ENCODE measurements at places on chromosomes 12 and 14.

- no peak for DNase-seq
Measured at GRCh38 chr14:49366416-49366815, 219.8 kb downstream of the RPS29 start.

DNA sequence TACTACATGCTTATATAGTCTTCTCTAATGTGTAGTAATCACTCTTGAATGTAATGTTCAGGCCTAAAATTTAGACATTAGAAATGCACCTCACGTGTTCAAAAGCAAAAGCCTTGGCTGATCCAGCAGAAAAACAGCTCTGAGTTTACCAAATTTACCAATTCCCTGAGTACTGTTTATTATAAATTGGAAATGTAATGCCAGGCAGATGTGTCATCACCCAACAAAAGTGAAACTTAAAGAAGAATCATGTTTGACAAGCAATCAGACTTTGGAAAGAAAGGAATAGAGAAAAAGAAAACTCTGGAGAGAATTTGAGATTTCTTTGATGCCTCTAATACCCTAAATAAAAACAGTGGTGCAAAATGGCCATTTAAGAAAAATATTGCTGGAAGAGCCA lies 26.5 kb upstream of the STRAP start:
- no peak for DNase-seq

DNA sequence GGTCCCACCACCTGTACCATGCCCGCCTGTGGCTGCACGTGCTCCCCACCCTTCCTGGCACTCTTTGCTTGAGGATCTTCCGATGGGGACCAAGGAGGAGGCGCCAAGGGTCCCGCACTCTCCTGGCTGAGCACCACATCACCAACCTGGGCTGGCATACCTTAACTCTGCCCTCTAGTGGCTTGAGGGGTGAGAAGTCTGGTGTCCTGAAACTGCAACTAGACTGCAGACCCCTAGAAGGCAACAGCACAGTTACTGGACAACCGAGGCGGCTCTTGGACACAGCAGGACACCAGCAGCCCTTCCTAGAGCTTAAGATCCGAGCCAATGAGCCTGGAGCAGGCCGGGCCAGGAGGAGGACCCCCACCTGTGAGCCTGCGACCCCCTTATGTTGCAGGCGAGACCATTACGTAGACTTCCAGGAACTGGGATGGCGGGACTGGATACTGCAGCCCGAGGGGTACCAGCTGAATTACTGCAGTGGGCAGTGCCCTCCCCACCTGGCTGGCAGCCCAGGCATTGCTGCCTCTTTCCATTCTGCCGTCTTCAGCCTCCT lies 1.1 kb downstream of the INHBE start:
- DNase-seq: no peak

DNA sequence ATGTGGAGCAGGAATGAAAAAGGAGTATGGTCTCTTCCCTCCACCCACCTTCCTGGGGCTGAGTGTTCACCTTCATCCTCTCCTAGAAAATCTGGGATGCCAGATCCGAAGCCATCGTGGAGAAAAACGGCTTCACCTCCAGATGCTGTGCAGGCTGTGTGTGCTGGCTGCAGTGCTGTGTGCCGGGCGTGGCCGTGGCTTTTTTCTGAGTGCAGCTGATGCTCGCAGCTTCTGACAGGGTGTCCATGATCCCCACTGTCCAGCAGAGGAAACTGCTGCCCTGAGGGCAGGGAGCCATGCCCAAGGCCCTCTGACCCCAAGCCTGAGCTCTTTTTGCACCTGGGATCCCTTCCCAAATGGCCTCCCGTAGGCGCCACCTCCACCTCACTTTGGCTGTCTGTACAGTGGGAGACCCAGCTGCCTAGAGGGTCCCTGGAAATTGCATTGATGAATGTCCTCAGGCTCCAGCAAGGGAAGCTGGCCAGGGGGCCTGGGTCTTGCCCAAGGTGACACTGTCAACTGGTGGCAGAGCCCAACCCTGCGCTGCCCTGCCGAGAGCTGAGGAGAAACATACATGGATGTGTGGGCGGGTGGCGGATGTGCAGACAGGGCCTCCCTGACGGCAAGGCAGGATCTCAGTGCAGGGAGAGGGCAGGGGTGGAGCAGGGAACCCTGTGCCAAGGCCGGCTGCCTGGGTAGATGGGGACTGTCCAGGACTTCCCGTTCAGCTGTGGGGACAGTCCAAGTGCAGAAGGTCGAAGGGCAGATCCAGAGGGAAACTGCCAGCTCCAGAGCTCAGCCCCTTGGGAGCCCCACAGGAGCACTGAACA lies 53.3 kb downstream of the BEGAIN start:
- DNase-seq: no peak

GRCh38 chr12:23640754-23641153 lies 308.7 kb downstream of the SOX5 start:
- no peak for DNase-seq

DNA sequence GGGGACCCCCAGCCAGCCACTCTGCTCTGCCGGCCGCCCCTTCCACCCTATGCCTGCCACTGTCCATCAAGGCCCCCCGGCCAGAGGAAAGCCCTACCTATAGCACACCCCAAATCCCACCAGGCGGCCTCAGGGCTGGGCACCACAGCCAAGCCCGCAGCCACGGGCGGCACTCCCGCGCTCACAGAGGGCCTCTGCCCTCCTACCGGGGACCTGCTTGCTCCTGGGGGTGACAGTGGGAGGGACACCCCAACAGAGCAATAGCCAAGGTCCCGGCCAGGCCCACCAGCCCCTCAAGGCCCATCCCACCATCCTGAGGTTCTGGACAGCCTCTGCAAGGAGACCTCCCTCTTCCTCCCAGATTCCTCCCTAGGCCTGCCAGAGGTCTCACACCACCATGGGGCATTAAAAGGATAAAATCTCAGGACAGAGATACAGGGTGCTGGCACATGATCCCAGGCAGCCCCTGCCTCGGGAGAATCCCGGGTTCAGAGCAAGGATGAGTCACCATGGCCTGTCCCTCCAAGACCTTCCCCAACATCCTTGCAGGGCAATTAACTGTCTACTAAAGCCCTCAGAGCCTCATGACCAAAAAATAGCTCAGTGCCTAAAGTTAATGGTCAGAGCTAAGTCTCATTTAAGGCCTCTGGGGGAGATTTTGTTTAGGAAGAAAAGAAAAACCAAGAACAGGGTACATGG lies 17.1 kb downstream of the CCDC85C start:
- no peak for DNase-seq

DNA sequence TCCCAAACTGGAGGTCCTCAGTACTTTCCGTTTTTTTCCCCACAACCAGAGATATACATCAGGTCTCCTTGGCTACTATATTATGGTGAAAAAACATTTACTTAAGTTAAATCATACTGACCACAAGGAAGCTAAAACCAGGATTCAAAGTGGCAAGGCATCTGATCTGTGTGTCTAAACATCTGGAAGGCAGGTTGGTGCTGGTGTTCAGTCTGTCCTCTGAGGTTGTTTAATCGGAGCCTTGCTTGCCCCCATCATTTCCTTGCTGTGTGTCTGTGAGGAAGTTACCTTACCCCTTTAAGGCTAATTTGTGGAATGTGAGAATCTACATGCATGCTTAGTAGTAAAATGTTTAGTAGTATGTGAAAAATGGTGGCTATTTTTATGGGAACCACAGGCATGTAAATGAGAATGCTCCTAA lies 75.6 kb downstream of the GALNT4 start:
- DNase-seq: no peak

GRCh38 chr12:62192903-62193250 lies 67.3 kb upstream of the USP15 start:
- no peak for DNase-seq

- DNase-seq: no peak
Measured at GRCh38 chr14:54652188-54652587, 85.3 kb downstream of the SAMD4A start.

- no peak for DNase-seq
Measured at GRCh38 chr14:49159081-49159480, 427.1 kb downstream of the RPS29 start.

DNA sequence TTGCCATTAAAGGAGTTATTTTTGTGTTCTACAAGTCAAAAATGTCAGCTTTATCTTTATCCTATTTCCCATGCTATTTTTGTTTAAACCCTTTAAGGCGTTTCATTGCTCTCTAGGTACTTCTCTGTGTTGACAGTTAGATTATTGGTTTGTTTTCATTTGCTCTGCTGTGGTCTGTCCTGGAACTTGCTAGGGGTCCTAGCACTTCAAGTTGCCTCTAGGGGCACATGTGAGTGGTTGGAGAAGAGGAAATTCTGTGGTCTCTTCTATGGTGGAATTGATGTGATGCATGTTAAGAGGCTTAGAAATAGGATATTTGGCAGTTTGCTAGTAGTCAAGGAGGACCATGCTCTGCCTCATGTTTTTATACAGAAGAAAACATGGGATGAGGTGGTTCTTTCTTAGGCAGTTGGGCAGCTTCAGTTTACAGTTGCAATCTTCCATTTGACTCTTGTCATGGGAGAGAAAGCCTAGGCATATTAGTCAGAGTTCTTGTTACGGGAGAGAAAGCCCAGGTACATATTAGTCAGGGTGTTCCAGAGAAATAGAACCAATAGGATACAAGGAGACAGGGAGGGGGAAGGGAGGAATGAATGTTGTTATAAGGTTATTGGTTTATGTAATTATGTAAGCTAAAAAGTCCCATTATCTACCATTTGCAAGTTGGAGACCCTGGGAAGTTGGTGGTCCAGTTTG lies 14.4 kb downstream of the TTLL5 start:
- DNase-seq: no peak

GRCh38 chr12:79155683-79156082 lies 291.1 kb downstream of the SYT1 start:
- no peak for DNase-seq

DNA sequence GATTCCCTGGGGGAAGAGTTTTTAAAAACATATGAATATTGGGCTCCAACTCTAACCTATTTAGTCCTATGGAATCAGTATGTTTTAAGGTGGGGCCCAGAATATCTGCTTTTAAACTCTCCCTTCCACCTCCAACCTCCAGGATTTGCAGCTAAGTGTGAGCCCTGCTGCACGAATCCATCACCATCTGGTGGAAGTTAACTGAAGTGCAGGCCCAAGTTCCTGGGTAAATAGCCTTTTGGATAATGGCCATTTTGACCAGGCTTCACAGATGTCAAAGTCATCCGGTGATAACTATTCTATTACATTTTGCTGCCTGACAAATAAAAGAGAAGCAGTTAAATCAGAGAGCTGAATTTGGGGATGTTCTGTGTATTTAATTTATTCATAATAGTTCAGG lies 58.1 kb upstream of the RMST start:
- no peak for DNase-seq

DNA sequence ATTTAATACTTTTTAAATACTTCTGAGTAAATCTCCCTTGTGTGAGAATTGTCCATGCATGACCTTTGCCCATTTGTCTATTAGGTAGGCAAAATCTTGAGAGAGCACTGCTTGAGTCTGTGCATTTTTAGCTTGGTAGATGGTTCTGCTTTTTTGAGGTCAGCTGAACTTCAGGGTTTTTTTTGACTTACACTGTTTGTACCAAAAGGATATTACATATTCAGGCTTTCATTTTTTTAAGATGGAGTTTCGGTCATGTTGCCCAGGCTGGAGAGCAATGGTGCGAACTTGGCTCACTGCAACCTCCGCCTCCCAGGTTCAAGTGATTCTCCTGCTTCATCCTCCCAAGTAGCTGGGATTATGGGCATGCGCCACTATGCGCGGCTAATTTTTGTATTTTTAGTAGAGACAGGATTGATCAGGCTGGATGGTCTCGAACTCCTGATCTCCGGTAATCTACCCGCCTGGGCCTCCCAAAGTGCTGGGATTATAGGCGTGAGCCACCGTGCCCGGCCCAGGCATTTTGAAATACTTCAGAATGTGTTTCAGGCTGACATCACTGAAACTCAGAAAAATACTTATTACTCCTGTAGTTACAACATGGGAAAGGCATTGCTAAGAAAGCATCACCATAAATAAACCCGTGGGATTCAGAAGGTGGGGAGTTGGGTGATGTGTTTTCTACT lies 11.1 kb downstream of the RASSF3 start:
- DNase-seq: no peak

DNA sequence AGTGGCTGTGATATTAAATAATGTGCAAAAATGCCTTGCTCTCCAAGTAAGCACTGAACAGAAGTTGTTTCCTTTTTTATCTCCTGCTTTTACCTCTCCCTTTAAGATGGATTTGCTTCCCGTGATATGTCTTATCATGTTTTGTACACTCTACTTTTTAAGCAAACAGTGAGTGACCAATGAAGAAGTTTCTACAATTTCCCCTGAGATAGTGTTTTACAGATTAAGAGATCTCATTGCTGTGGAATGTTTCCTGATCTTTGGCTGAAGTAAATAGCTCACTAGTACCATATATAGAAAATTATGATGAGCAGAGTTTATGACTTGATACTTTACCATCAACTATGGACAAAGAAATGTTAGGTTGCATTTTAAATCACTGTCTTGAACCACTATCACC lies 184.8 kb upstream of the PDE3A start:
- no peak for DNase-seq

DNA sequence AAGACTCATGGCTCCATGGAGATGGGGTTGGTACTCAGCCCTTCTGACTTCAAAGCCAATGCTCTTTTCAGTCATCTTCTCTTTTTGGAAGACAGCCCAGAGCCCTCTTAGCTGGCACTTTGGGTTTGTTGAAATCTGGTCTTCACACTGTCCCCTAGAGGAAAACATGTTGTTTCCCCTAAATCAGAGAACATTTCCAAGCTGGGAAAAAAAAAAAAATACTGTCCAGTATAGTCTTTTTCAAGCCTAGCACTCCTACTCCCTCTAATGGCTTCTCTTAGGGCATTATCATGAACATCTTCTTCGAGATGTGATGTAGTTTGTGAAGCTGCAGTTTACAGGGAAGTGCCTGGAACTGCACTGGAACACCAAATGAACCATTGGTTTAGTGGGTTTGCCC lies 3.0 kb upstream of the ZC3H14 start:
- DNase-seq: no peak

GRCh38 chr14:101820283-101820798 lies 58.8 kb downstream of the PPP2R5C start:
- DNase-seq: no peak

GRCh38 chr12:67757651-67758050 lies 109.1 kb downstream of the DYRK2 start:
- DNase-seq: no peak

GRCh38 chr14:59407246-59408010 lies 57.8 kb downstream of the GPR135 start:
- no peak for DNase-seq

- DNase-seq: no peak
Measured at GRCh38 chr12:102682366-102683289, 202.3 kb upstream of the IGF1 start.

- no peak for DNase-seq
Measured at GRCh38 chr12:111037047-111037446, 116.7 kb upstream of the MYL2 start.

DNA sequence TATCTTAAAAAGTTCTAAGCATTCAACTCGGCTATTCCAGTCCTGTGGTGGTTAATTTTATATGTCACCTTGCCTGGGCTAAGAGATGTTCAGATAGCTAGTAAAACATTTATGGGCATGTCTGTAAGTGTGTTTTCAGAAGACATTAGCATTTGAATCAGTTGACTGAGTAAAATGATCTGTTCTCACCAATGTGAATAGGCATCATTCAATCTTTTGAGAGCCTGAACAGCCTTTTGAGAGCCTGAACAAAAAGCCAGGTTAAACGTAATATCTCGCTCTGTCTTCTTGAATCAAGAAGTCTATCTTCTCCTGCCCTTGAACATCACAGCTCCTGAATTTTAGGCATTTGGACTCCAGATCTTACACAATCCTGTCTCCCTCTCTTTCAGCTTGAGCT lies 1266.1 kb downstream of the LRFN5 start:
- DNase-seq: no peak

Data from stimulated activated CD8-positive, alpha-beta memory T cell treated with anti-CD3 and anti-CD28 coated beads, Interleukin-2, amount 100 ng/mL, for 48 hours (primary cell).